KBM-7 (cell line): ENCODE measurements at places on chromosomes 12 and 14.

GRCh38 chr12:65595016-65595560 is 229.2 kb upstream of the HMGA2 start:
- DNase-seq: no peak

DNA sequence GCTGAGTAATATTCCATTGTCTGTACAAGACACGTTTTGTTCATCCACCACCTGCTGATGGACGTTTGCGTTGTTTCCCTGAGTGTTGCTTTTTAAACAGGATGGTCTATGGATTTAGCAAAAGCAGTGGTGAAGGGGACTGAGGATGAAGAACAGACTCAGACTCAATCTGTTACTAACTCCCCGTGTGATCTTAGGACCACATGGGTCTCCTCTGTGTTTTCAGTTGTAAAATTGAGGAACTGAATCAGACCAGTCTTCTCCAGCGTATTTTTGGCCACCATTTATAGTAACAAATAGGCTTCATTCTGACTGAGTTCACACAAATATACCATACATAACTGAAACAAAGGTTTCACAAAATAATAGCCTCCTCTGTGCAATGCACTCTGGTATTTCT is 85.6 kb downstream of the FOXN3 start:
- DNase-seq: peak; percentile 18

GRCh38 chr12:10241290-10241689 is 28.6 kb downstream of the GABARAPL1 start:
- DNase-seq: no peak

DNA sequence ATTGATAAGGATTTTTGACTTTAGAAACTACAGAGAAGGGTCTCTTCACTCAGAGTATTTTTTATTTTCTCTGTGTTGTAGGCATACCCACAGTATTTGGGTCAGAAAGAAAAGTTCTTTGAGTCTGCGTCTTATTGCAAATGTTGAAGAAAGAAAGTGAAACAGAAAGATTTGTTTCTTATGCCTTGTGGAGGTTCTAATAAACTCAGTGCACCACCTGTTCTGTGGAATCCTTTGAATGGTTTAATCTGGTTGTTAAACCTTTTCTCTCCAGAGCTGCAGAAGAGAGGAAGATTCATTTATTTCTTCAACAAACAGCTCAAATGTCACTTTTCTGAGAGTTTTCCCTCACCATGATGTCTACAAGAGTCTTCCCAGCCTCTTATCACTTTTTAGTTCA is 146.6 kb upstream of the PLEKHG7 start:
- no peak for DNase-seq

DNA sequence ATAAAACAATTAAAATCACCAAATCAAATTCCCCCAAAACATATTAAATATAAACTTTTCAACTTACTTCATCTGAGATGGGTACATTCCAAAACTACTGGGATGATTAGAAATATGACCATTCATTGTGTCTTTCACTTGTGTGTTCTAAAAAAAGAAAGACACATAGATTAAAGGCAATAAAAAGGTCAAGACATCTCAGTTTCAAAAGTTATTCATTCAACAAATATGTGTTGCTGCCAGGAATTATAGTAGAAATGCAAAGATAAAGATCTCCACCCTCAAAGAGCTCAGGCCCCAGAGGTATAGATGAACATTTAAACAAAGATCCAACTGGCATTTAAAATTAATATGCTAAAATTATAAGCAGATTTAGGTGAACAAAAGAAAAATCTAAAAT is 106.4 kb downstream of the EPS8 start:
- no peak for DNase-seq

DNA sequence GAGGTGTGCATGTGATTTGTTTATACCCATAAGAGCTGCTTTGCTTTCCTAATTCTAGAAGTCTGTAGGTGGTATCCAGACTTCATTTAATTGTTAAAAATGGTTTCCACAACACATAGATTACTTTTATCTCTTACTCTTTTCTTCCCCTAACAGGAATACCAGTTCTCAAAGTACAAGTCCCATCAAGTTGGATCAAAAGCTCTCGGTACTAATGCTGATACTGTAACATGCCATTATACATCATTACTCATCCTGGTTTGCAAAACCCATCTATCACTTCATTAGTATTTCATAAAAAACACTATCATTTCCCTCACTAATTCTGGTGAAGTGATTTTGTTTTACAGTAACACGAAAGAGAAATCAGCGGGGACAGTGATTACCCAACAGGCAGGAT is 94.3 kb downstream of the PPP2R5E start:
- no peak for DNase-seq

DNA sequence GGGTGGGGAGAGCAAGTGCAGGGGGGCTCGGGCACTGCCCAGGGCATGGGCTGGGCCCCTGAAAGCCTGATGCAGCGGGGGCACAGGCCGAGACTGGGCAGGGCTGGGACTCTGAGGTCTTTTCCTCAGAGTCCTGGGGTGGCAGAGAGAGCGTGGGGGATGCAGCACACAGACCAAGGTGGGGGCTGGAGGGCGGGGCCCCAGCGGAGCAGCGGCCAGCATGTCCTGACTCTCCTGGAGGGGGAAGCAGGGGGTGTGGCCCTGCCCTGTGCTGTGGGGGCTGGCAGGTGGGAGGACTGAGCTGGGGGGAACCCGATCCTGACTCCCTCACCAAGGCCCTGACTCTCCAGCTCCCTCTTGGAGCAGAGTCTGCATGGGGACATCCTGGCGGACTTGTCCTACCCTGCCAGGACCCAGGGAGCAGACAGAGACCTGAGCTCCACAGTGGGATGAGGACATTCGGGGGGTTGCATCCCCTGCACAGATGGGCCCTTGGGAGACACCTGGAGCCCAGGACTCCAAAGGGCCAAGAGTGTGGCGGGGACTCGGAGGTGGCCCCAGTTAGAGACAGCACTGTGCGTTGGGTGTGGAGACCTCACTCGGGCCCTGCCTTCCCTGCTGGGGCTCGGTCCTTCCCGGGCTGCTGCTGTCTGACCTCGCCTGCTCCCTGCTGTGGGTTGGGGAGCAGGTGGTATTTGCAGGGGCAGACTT is 326.1 kb downstream of the TMEM121 start:
- no peak for DNase-seq

- DNase-seq: no peak
These were observed 852.3 kb upstream of the TMEM132C start for GRCh38 chr12:127414636-127415035.

DNA sequence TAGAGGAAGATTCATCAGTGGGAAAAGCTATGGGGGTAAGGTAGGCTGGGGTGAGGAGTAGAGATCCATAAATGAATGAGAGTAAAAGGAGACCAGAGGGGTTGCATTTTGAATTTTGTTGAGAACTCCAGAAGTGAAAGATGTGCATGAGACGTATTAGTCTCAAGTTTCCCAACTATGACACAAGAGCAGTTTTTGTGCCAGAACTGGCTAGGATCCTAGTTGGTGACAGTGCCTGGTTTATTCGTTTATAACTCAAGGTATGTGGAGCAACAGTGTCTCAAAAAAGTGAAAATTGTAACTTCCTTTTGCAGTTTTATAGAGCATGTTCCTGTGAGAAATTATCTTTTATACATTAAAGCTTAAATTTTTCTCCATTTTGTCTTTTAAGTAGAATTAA is 377.0 kb downstream of the NPAS3 start:
- DNase-seq: no peak

DNA sequence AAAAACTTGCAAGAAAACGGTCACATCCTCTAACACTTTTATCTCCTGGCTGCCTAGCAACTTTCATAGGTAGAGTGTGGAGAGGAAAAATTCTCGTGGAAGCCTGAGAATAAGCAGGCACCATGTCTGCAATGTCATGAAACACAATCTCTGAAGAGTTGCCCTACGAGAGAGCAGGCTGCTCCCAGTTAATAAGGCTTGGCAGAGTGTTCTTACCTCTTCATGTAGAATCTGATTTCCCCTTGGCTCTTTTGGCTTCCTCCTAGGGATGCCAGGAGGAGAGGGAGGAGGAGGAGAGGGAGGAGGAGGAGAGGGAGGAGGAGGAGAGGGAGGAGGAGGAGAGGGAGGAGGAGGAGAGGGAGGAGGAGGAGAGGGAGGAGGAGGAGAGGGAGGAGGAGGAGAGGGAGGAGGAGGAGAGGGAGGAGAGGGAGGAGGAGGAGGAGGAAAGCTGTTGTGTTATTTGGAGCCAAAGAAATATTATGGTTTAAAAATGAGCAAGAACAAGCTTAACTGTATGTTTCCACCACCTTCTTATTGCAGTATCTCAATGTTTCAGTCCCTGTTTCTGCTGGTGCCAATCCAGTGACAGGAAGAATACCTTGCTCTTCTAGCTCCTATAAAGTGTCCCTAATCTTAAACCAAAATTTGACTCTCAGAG is 52.9 kb downstream of the EGLN3 start:
- DNase-seq: no peak

GRCh38 chr12:98990648-98991047 is 345.6 kb downstream of the APAF1 start:
- DNase-seq: no peak

GRCh38 chr14:95395098-95395737 is 75.5 kb upstream of the CLMN start:
- DNase-seq: no peak

- DNase-seq: no peak
These were observed 2.6 kb downstream of the PRKCH start for GRCh38 chr14:61323970-61324369.

GRCh38 chr12:26782372-26783130 is 50.4 kb downstream of the ITPR2 start:
- no peak for DNase-seq

- no peak for DNase-seq
These were observed 3.2 kb downstream of the C14orf132 start for GRCh38 chr14:96042248-96042930.

- DNase-seq: no peak
These were observed at the start of gene PDZRN4 for GRCh38 chr12:41188058-41188840. PDZRN4 (plus strand) TSS chr12:41188320.

GRCh38 chr12:68440068-68440581 is 108.0 kb upstream of the MDM1 start:
- no peak for DNase-seq

GRCh38 chr14:31047503-31047902 is 21.3 kb upstream of the STRN3 start:
- DNase-seq: no peak

- no peak for DNase-seq
These were observed 25.5 kb upstream of the LMNTD1 start for GRCh38 chr12:25578411-25579143.

- DNase-seq: no peak
These were observed 86.9 kb downstream of the AVPR1A start for GRCh38 chr12:63064080-63064479.

DNA sequence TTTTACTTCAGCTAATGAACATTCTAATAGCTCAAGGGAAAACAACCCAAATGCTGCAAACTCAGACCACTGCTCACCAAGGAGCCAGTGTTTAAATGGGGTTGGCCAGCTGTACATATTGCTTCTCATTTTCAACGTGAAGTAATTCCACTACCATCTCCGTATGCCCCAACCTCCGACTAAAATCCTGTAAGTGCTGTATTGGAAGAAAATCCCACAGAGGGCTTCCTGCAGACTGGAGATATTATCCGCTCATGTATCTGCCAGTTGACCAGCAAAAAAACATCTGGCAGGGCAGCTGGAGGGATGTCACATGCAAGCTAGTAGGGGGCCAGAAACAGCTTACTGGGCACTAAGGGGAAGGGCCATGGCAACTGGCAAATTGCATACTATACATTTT is 485.0 kb downstream of the SNAPC1 start:
- DNase-seq: no peak

DNA sequence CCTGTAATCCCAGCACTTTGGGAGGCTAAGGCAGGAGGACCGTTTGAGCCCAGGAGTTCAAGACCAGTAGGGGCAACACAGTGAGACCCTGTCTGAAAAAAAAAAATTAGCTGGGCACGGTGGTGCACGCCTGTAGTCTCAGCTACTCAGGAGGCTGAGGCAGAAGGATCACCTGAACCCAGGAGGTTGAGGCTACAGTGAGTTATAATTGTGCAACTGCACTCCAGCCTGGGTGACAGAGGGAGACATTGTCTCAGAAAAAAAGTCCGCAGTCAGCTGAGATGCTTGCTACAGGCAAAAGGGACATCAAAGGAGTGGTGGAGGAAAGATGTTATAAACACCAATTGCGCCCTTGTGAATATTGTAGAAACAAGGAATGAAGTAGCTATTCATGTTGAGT is 77.8 kb downstream of the NDUFA12 start:
- no peak for DNase-seq

DNA sequence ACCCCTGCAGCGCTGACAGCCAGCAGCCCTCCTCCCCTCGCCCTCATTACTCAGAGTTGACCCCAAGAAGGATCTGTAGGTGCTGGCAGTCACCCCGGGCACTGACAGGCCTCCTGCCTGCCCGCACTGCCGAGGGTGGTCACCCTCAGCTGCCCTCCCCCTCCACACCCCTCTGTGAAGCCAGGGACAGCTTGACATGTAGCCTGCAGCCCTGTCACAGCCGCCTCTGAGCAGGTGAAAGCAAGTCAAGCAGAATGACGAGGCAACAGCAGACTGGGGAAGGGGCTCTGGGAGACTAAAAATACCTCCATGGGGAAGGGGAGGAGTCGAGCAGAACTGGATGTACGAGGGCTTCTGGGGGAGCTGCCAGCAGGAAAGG is 178.1 kb downstream of the DPF3 start:
- DNase-seq: no peak

DNA sequence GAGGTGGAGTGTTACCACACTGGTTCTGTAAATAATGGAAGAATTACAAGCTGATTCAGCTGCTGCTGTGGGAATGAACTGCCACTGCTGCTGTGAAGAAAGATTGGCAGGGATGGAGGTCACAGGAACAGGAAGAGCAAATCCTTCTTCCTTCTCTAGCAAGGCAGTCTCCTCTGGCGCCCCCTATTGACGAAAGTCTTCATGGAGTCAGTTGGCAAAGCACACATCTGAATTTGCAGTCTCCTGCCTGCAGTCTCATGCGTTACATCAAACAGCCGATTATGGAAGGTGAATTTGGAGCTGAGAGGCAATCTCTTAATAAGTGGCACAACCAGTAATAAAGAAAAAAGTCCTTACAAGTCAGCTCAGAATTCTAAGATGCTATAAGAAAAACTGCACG is 106.0 kb upstream of the TMTC1 start:
- DNase-seq: peak; percentile 14

DNA sequence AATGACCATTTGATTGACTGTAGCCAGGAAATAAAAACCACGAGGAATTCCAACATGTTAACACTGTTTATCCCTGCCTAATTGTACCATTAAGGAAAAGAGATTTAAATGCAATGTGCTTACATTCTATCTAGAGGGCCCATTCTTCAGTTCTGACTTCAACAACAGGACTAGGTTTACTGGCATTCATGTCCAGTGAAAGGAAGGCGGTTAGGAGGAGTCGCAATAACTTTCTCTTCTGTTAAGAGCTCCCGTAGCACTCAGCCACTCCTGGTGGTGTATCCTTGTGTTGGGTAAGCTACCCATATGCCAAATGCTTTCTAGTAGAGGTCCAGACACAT is 154.7 kb downstream of the STXBP6 start:
- DNase-seq: no peak

- DNase-seq: no peak
These were observed 23.6 kb upstream of the REP15 start for GRCh38 chr12:27672643-27673042.
